Islet precursor cell (in vitro differentiated cells): ENCODE measurements at places on chromosomes 1 and 21.
A peak's percentile ranks its signal among the peaks of the same experiment; 100 is the strongest.

GRCh38 chr21:43597052-43597451, 62.2 kb downstream of the HSF2BP start:
- DNase-seq = peak; percentile 97

DNA sequence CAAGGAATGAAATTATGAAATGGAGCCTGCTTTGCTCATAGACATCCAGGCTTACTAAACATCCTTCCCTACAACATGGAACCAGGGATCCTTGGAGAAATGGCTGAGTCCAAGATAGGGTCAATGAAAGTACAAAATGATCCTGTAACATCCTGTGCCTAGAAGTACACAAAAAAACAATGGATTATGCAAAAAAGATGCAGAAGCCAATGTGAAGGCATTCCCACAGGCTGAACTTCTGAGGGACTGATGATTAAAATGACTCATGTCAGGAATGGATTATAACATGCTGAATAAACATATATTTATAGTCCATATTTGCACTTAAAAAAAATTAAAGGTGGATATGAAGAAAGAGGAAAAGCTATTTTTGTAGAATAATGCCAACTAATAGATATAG, 10.4 kb upstream of the HOOK1 start:
- DNase-seq = no peak

- DNase-seq = no peak
These were observed 28.3 kb downstream of the GPR157 start for GRCh38 chr1:9100471-9101043.

GRCh38 chr1:54158071-54158470, 5.3 kb upstream of the CDCP2 start:
- peak; percentile 40 for DNase-seq
